ENCODE measurements at places on chromosomes 7 and 10.
A peak's percentile ranks its signal among the peaks of the same experiment; 100 is the strongest.

- peak; percentile 93 for DNase-seq
Measured at GRCh38 chr7:132368246-132368900, 207.9 kb downstream of the PLXNA4 start.

DNA sequence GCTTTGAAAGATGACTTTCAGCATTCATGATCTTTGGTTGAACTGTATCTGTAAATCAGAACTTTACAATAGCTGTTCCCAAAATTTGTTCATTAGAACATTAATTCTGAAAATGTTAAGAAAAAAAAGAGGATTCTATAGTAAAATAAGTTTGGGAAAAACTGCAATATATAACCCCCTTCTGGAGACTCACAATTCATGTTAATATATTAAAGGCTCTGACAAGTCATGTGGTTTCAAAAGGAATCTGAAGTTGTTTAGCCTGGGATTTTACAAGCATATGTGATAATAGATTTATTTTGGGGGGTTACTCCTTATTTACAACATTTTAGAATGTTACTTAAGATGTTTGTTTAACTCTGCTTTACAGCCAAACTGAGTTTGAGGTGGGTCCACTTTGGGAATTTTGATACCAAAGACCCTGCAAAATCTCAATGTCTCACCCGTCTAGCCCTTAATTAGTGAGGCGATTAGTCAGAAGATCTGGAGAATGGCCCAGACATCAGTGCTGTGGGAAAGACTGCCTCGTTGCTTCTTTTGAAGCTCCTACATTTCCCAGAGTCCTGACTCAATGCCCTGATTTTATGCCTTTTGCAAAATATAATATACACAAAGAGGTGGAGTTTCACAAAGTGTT, 40.0 kb downstream of the CDK1 start:
- no peak for DNase-seq

DNA sequence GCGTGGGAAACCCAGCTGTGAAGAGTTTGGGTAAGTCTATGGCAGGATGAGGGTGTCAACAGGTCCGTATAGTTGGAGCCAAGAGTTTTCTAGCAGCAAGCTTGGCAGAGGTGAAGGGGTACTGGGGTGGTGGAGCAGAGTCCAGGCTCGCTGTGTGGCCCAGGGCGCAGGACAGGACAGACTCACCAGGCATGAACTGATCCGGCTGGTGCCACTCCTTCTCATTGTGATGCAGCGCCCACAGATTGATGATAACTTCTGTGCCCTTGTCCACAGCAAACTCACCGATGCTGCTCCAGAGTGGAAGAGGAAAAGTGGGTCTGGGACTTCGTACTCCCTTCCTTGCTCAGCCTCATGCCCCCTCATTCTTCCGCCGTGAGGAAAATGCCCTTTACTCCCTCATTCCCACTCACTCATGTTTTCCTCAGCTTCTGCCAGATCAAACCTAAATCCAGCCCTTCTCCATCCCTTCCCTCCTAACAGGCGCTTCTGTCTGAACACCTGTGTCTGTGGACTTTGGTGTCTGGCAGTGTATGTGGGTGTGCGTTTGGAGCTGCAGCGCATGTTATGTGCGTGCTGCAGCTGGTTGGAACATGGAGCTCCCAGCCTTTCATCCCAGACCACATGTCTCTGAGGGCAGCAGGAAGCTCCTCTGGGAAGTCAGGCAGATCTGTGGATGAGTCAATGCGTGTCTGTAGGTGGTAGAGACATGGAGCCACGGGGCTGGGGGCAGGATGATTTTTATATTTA, 5.7 kb downstream of the CYP17A1 start:
- no peak for DNase-seq

DNA sequence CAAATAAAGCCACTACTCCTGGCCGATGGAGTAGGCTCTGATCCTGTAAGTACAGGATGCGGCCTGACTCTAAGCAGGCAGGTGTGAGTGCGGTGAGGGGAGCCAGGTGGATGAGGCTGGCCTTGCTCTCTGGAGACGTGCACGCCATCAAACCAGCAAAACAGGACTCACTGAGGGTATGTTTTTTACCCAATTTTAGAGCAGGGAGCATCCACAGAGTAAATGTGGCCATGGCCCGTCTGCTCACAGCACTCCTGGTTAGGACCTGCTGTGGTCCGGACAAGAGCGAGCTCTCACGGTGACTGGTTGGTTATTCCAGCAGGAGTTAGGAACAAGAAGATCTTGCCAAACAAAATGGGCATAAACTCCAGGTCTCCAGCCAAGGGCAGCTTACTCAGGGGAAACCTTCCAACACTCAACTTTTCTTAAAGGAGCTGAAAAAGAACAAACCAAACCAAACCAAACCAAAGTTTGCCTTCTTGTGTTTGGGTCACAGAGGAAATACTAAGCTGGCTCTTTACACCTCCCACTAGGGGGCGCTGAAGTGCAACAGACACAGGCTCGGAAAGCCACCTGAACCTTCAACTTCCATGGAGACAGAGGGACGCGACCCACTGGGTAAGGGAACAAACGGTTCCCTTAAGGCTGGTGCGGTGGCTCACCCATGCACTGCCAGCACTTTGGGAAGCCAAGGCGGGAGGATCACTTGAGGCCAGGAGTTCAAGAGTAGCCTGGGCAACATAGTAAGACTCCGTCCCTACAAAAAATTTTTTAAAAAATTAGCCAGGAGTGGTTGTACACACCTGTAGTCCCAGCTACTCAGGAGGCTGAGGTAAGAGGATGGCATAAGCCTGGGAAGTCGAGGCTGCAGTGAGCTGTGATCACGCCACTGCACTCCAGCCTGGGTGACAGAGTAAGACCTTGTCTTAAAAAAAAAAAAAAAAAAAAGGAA, 122.4 kb downstream of the CLEC2L start:
- peak; percentile 83 for DNase-seq
